ENCODE measurements at places on chromosomes 6 and 20.

- no peak for DNase-seq
Observed at GRCh38 chr20:64158346-64159285, 5.6 kb upstream of the MYT1 start.

GRCh38 chr6:73519926-73520687 lies 725 bp downstream of the EEF1A1 start:
- peak; percentile 70 for DNase-seq

DNA sequence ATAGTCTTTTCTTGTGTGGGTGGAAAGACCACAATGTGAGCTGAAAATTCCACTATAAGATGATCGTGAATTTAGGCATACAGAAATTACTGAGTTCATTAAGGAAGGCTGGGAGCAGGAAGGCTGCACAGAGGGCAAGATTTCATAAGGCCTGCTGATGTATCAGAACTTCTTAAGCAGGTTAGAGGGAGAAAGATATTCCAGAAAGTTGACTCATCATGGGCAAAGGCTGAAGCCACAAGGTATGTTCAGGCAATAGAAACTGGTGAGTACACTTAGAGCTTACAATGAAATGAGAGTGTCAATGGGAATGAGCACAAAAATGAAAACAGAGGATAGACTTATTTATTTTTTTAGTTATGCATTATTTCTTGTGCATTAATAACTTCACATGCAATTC lies 618.6 kb downstream of the CBLN4 start:
- peak; percentile 79 for DNase-seq

DNA sequence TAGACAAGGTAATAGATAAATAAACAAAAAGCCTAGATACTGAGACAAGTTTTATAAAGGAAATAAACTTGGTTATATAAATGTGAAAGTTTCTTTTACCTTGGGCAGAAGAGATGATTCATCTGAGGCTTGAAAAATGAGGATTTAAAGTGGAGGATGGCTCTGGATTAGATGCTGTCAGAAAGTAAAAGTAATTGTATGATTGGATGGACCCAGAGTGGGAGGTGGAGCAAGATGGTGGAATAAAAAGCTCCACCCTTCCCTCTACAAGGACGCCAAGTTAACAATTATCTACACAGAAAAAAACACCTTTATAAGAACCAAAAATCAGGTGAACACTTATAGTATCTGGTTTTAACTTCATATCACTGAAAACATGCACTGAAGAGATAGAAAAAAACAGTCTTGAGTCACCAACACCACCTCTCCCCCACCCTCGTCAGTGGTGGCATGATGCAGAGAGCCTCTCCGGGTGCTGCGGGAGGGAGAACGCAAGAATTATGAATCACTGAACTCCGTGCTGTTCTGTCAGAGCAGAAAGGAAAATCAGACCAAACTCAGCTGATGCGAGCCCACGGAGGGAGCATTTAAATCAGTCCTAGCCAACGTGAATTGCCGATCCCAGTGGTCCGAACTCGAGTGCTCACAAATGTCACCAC lies 84.7 kb upstream of the GJE1 start:
- DNase-seq, result no peak

- peak; percentile 71 for DNase-seq
Observed at GRCh38 chr6:49676671-49677281, 36.6 kb downstream of the CRISP2 start.

DNA sequence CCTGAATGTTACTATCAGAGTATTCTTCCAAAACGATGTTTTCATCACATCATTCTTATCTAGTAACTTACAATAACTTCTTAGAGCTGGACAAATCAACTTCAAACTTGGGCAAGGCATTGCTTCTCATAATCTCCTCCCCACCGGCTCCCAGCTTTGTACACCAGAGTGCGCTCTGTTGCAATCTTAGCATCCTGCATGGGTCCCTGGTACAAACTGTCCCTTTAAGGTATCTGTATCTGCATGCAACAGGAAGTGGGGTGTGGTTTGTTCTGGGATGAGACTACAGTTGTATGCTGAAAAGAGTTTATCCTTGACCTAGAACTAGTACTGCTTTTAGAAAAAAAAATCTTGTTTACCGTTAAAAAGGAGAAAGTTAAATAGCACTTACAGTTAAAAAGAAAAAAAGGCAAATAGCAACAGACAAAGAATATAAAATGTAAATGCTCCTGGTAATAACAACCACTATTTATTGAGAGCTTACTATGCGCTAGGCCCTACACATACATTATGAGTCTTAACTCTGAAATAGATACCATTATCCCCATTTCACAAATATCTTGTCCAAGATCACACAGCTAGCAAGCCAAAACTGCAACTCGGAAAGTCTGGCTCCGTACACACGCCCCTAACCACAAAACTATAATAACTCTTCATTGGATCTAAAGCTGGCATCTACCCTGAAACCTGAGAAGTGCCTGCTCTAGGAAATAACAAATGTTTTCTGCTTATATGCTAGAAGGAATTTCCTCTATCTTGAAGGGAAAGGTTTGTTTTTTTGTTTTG lies 9.8 kb upstream of the HECA start:
- peak; percentile 88 for DNase-seq

- DNase-seq, result no peak
Observed at GRCh38 chr6:133040803-133041419, 200.2 kb upstream of the EYA4 start.

DNA sequence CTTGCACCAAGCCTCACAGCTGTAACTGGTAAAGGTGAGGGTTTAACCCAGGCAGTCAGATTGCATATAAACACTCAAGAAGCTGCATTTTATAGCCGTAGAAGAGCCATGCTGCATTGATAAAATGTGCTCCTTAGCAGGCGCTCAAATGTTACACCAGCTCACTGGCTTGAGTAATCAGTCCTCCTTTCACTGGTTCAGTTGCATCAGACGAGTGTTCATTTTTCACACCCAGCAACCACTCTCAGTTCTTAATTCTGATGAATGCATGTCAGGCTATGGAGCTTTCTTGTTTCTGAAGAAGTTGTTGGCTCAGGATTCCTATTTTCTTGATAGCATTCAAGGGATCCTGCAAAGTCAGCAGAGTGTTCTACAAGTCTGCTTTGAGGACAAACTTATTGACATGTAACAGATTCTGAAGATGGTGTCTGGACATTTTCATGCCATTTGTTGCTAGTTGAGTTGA lies 198.3 kb downstream of the PLCB1 start:
- DNase-seq, result no peak

- no peak for DNase-seq
Observed at GRCh38 chr6:12013307-12013719, 1.2 kb downstream of the HIVEP1 start.

- no peak for DNase-seq
Observed at GRCh38 chr20:48797275-48797825, 30.4 kb downstream of the PREX1 start.

- peak; percentile 53 for DNase-seq
Observed at GRCh38 chr20:64049060-64049877, at the start of gene SOX18. TSS of gene SOX18 (minus strand) at chr20:64049639. CDS start at chr20:64049516, 123 bp downstream.

GRCh38 chr20:4962241-4962855 lies 39.0 kb downstream of the SLC23A2 start:
- no peak for DNase-seq

DNA sequence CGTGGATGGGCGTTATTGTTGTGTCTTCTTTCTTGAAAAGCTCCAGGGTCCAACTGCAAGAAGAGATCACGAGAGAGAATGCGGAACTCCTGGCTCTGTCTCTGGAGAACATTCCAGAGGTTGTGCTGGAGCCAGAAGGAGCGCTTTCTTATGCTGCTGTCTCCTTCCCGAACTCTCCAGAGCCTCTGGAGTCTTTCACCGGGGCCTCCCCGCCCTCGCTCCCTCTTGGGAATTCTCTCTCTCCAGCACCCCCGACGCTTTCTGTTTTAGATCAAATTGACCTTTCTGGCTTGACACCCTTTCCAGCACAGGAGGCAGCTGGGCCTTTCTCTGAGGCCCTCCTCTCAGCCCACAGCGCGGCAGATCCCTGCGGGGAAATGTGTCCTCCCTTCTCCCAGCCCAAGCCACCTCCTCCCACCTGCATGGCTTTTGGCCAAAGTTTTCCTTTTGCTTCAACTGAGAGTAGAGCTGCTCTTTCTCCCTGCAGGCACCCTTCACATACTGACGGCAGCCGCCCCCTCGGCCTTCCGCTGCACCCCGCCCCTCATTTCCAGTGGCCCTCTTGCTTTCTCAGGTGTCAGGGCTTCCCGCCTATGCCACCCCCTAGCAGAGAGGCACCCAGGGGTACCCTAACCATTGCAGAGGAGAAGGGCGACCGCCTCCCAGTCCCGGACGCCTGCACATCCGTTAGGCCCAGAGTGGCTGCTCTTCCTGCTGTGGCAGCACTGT lies 6.6 kb upstream of the CCR6 start:
- no peak for DNase-seq

- no peak for DNase-seq
Observed at GRCh38 chr20:62624325-62624690, 18.0 kb upstream of the SLCO4A1 start.

- DNase-seq, result no peak
Observed at GRCh38 chr20:507761-508332, 35.7 kb downstream of the CSNK2A1 start.

DNA sequence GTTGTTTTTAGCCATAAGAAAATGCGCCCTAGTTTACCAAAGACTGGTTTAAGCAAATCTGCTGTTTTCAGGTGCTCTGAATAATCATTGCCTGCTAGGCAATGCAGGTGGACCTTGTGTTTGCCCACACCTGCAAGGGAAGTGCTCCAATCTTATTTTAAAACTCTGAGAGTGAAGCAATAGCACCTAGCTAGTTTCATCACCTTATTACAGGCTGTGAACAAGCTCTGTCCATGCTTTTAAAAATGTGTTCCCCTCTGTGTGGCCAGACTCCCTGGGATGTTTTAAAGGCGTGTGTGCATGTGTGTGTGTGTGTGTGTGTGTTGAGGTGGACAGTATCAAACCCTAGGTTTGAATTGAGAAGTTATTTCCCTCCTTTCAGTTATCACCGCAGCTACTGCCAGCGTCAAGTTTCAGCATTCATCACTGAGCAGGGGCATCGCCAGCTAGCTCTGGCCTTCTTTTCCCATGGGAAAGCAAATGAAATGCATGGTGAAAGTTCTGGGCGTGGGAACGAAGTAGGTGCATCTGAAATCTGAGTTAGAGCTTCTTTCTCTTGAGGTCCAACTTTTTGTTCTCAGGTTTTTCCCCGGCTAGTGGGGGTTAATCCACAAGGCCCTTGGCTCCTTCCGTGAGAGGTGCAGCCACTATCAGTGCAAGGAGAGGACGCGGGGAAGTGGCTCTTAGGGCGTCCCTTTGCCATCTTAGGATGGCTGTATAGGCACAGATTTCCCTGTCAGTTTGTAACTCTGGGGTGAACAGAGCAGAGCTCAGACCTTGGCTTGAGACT lies 30.8 kb downstream of the DUSP22 start:
- DNase-seq, result no peak

Measured in epithelial cell of esophagus (primary cell).